ENCODE measurements at places on chromosomes 13 and 19. TPM values are rescaled to one million over a fixed set of nuclear protein-coding genes. Genes with fewer than 3 reads are reported as not detected.
A peak's percentile ranks its signal among the peaks of the same experiment; 100 is the strongest.

- no peak overlapping the region for H3K4me3 ChIP-seq
- no peak overlapping the region for H3K27ac ChIP-seq
- H3K4me1 ChIP-seq, result no peaks in the 10 kb centered on the region
- no peaks in the 10 kb centered on the region for H3K27me3 ChIP-seq
These were observed 69.3 kb upstream of the MYO16 start for GRCh38 chr13:108560093-108560492.

DNA sequence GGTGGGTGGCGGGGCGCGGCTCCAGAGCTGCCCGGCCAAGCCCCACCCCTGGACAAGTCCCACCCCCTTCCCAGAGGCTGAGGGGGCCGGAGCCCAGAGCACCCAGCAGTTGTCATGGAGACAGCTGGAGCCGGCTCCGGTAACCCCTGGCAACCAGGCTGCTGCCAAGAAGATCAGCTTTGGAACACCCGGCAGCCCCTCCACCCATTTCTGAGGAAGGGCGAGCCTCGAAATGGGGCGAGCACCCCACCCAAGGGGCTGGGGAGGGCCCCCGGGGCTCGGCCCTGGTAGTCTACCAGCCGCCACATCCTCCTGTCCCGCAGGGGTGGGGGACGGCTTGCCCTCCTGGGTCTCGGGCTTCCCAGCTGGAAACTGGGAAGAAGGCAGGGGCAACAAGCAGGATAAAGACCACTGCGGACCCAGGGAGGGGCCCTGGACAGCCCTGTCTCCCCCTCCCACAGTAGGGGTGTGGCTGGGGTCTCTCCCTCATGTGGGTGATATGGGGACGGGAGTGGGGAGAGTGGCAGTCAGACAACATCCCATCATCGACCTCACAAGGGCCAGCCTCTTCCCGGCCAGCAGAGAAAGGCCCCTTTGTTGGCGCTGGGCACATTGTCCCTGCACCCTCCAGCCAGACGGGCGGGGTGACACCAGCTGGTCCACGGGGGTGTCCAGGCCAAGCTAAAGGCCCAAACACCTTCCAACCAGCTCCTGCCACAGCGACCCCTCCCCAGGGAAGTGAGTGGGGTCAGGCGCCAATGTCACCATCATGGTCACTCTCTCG lies 1.5 kb downstream of the CERS1 start:
- peaks cover 32% of the 10 kb centered on the region for H3K27me3 ChIP-seq
- H3K4me1 ChIP-seq, result peaks cover 23% of the 10 kb centered on the region
- DNase-seq, result no peak
- peak overlapping the region; percentile 41 for H3K4me3 ChIP-seq
- peak overlapping the region; percentile 58 for H3K27ac ChIP-seq

DNA sequence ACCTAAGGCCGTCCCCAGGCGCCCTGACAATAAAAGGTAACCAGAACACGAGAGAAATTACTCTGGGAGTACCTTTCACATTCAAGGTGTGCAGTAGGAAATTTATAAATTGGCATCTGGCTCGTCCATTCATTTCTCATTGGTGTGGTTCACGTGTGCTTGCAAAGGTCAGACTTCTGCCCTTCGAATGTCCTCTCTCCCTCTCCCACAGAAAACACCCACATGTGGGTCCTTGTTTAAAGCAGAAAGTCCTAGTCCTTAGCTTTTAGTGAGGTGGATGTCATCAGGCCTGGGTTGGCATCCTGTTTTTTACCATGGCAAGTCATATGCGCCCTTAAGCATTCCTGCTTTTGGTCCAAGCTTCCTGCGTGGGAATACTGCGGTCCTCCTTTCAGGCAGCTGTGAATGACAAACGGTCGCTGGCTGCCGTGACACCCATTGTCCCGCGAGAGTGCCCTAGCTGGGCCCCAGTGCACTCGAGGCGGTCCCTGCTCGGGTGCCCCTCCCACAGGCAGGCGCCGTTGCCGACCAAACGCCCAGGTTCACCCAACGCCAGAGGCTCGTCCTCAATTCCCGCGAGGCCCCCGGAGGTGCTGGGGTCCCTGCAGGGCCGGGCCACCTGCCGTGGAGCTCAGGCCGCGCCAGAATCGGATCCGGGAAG lies at the start of gene NUDT19:
Gene NUDT19 (plus strand): TSS at position 531 of the 661 bp plus-strand sequence. CDS start 140 bp downstream, outside the sequence.
- peak within 1 kb of the TSS; percentile 80 for H3K27ac ChIP-seq
- H3K27me3 ChIP-seq, result no peaks in the 10 kb centered on the region
- H3K4me3 ChIP-seq, result peak within 1 kb of the TSS; percentile 70
- H3K4me1 ChIP-seq, result peaks cover 38% of the 10 kb centered on the region
- DNase-seq, result peak; percentile 88

GRCh38 chr19:1438933-1439354 lies 748 bp downstream of the RPS15 start:
- peak overlapping the region; percentile 75 for H3K4me3 ChIP-seq
- peaks cover 56% of the 10 kb centered on the region for H3K36me3 ChIP-seq
- peaks cover 25% of the 10 kb centered on the region for H3K4me1 ChIP-seq
- H3K27ac ChIP-seq, result peak overlapping the region; percentile 85
- H3K27me3 ChIP-seq, result no peaks in the 10 kb centered on the region
- DNase-seq, result no peak

ITGBL1 gene
- polyA plus RNA-seq, result 3.0 TPM

COX6B2 gene
- 1.4 TPM for polyA plus RNA-seq

- H3K4me3 ChIP-seq, result no peak overlapping the region
- DNase-seq, result no peak
These were observed 200.9 kb upstream of the TMTC4 start for GRCh38 chr13:100875392-100876043.

ICAM4 gene
- not detected for polyA plus RNA-seq

DNA sequence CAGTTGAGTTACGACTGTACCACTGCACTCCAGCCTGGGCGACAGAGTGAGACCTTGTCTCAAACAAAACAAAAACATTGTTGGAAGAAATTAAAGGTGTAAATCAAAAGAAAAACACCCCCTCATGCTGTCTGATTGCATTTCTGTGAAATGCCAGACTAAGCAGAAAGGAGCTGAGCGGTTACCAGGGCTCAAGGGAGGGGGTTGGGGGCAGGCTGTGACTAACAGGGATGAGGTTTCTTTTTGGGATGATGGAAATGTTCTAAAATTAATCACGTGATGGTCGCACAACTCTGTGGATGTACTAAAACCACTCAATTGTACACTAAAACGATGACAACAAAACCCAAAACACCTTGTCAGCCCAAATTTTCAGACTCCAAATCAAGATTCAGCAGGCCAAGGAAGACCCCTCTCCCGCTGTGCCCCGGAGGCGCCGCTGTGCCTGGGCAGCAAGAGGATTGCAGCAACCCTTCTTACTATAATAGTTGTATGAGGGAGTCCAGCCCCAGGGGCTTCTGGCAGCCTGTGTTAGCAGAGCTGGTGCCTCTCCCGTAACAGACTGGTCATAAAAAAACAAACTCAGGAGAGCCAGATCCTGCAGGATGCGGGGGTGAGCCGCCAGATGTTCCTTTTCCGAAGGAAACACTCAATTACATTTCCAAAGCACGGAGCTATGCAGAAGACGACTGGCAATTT lies 20.9 kb downstream of the CAPS start:
- peaks cover 49% of the 10 kb centered on the region for H3K36me3 ChIP-seq
- DNase-seq, result no peak
- peak overlapping the region; percentile 74 for H3K27ac ChIP-seq
- H3K4me3 ChIP-seq, result no peak overlapping the region
- no peaks in the 10 kb centered on the region for H3K27me3 ChIP-seq

DNA sequence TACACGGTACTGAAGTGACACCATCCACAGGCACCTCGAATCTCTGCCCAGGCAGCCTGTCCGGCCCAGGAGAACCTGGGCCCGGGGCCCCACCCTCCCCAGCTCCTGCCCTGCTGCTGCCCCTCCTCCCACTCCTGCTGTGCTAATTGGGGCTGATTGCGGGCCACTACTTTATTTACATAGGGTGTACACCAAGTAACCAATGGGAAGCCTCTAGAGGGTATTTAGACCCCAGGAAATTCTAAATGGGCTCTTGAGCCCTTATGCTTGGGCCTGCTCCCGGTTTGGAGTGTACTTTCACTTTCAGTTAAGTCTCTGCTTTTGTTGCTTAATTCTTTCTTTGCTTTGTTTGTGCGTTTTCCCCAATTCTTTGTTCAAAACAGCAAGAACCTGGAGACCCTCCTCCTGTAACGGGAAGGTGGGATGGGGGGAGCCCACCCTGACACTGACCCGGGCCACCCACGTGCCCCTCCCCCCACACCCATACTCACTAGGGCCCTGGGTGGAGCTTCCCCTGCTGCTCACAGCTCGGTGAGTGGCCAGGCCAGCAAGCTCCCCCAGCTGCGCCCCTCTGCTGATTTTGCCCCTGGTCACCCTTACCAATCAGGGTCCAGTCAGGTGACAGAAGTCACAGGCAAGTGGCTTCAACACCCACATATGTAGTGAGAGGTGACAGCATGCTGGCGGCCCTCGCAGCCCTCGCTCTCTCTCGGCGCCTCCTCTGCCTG lies 9.4 kb downstream of the SCGB2B2 start:
- H3K27me3 ChIP-seq, result no peaks in the 10 kb centered on the region
- H3K36me3 ChIP-seq, result no peaks in the 10 kb centered on the region
- H3K27ac ChIP-seq, result no peak overlapping the region
- no peaks in the 10 kb centered on the region for H3K4me1 ChIP-seq
- no peak for DNase-seq
- peak overlapping the region; percentile 19 for H3K4me3 ChIP-seq

- peaks cover 12% of the 10 kb centered on the region for H3K4me1 ChIP-seq
- H3K36me3 ChIP-seq, result no peaks in the 10 kb centered on the region
- no peak for DNase-seq
- no peak overlapping the region for H3K4me3 ChIP-seq
- H3K27ac ChIP-seq, result no peak overlapping the region
These were observed 49.6 kb downstream of the ABCC4 start for GRCh38 chr13:95251641-95252040.

SMG9 gene
- 8.4 TPM for polyA plus RNA-seq

- peaks cover 53% of the 10 kb centered on the region for H3K4me1 ChIP-seq
- peak overlapping the region; percentile 60 for H3K4me3 ChIP-seq
- no peak for DNase-seq
- no peaks in the 10 kb centered on the region for H3K36me3 ChIP-seq
- H3K27ac ChIP-seq, result peak overlapping the region; percentile 97
- no peaks in the 10 kb centered on the region for H3K27me3 ChIP-seq
These were observed 1.7 kb downstream of the HIF3A start for GRCh38 chr19:46298479-46299003.

CALR gene
- 717 TPM for polyA plus RNA-seq

DNA sequence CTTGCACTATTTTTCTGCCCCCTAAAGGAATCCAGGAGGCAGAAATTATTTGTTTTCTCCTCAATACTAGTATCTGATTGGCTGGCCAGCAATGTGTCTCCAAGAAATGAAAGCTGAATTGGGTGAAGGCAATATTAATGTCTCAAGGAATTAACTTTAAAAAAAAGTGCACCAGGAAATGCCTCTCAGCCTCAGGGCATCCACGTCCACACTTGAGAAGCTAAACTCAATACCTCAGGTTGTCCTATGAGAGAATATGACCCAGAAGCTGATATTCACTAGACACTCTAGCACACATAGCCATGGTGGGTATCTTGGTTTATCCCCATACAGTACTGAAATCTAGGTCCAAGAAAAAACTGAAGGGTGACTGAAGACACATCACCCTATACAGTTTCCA lies 2.1 kb downstream of the ZNF91 start:
- no peak overlapping the region for H3K4me3 ChIP-seq
- no peak overlapping the region for H3K27ac ChIP-seq
- no peak for DNase-seq
- H3K27me3 ChIP-seq, result no peaks in the 10 kb centered on the region
- H3K4me1 ChIP-seq, result no peaks in the 10 kb centered on the region
- H3K36me3 ChIP-seq, result no peaks in the 10 kb centered on the region

GNA15 gene
- 5.6 TPM for polyA plus RNA-seq

DNA sequence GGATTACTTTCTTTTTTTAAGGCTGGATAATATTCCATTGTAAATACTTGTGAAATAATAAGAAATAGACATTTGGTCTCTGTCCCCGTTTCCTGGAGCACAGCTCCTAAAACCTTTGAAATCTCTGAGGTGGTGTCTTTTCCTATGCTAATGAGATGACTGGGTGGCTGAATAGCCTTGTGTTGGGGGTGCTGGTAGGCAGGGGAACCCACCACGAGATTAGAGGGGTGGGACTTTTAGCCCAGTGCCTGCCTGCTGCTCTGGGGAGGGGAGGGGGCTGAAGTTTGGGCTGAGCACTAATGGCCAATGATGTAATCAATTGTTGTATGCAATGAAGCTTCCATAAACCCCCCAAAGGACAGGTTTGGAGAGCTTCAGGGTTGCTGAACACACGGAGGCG lies 175.7 kb downstream of the FGF9 start:
- no peak overlapping the region for H3K27ac ChIP-seq
- no peak for DNase-seq
- peaks cover 21% of the 10 kb centered on the region for H3K4me1 ChIP-seq
- no peak overlapping the region for H3K4me3 ChIP-seq
- no peaks in the 10 kb centered on the region for H3K36me3 ChIP-seq

- H3K27ac ChIP-seq, result no peak overlapping the region
- no peaks in the 10 kb centered on the region for H3K4me1 ChIP-seq
- no peak overlapping the region for H3K4me3 ChIP-seq
- no peaks in the 10 kb centered on the region for H3K27me3 ChIP-seq
These were observed 35.5 kb upstream of the TMEM255B start for GRCh38 chr13:113723410-113724015.

- H3K27me3 ChIP-seq, result no peaks in the 10 kb centered on the region
- peaks cover 5% of the 10 kb centered on the region for H3K4me1 ChIP-seq
- peak within 1 kb of the TSS; percentile 46 for H3K4me3 ChIP-seq
- peaks cover 20% of the 10 kb centered on the region for H3K36me3 ChIP-seq
These were observed at the start of gene ZNF578 for GRCh38 chr19:52453324-52454094. TSS of gene ZNF578 (plus strand) at chr19:52453553. CDS start at chr19:52501846, 48,293 bp downstream.

DNA sequence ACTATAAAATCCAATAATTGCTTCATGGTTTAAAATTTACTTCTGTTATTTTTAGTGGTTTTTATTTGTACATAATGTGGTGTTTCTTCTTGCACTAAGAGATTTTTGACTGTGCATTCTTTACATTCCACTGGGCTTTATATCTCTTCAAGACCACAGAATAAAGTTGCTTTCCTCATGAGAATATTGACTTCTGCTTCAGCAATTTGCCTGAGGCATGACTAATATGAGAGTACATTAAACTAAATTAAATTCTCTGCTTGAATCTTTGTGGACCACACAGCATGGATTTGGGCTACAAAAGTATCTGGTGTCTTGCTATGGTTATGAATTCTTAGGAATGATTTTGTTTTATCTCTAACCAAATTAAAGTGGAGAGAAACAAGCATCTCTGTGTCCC lies 1463.4 kb upstream of the PCDH20 start:
- H3K27me3 ChIP-seq, result no peaks in the 10 kb centered on the region
- H3K27ac ChIP-seq, result no peak overlapping the region
- DNase-seq, result no peak
- H3K4me1 ChIP-seq, result no peaks in the 10 kb centered on the region
- no peaks in the 10 kb centered on the region for H3K36me3 ChIP-seq

GRCh38 chr19:920051-920864 lies 3.1 kb downstream of the KISS1R start:
- peaks cover 49% of the 10 kb centered on the region for H3K27me3 ChIP-seq
- peaks cover 49% of the 10 kb centered on the region for H3K4me1 ChIP-seq
- no peak overlapping the region for H3K27ac ChIP-seq
- DNase-seq, result no peak
- H3K4me3 ChIP-seq, result peak overlapping the region; percentile 9

RAB3D gene
- 6.6 TPM for polyA plus RNA-seq

PSG1 gene
- not detected for polyA plus RNA-seq

ZNF724 gene
- 1.3 TPM for polyA plus RNA-seq
